Subcutaneous adipose tissue (tissue), 4 donors: ENCODE measurements at places on chromosomes 2 and 18. TPM values are rescaled to one million over a fixed set of nuclear protein-coding genes. Genes with fewer than 3 reads are reported as not detected.

CD8B2 gene
- not detected for total RNA-seq

FRZB gene
- total RNA-seq: 8.1 TPM

EGR4 gene
- total RNA-seq: not detected

ZSWIM2 gene
- not detected for total RNA-seq

TRIM43 gene
- total RNA-seq: not detected

TMEM200C gene
- total RNA-seq: not detected

HOXD8 gene
- 24.5 TPM for total RNA-seq

SIX3 gene
- total RNA-seq: not detected

ICA1L gene
- total RNA-seq: 10.3 TPM

ALPI gene
- total RNA-seq: not detected

CAB39 gene
- total RNA-seq: 93.8 TPM

SAG gene
- total RNA-seq: not detected

KYNU gene
- total RNA-seq: 38.9 TPM

MAL gene
- not detected for total RNA-seq

PSMA8 gene
- total RNA-seq: not detected

TEKT4 gene
- not detected for total RNA-seq

CRIM1 gene
- 269 TPM for total RNA-seq

ALK gene
- total RNA-seq: 2.3 TPM

SERPINB10 gene
- not detected for total RNA-seq

MLPH gene
- total RNA-seq: 16.1 TPM

RESP18 gene
- total RNA-seq: not detected

CAVIN2 gene
- 83.5 TPM for total RNA-seq

NEU2 gene
- total RNA-seq: not detected

SLC5A7 gene
- total RNA-seq: not detected

CKAP2L gene
- total RNA-seq: 1.5 TPM

SRD5A2 gene
- not detected for total RNA-seq

COL4A3 gene
- 0.19 TPM for total RNA-seq

GPBAR1 gene
- 28.1 TPM for total RNA-seq

SCTR gene
- not detected for total RNA-seq

ERICH2 gene
- total RNA-seq: not detected

CDH7 gene
- total RNA-seq: not detected

HAAO gene
- 4.1 TPM for total RNA-seq

SKOR2 gene
- not detected for total RNA-seq

ALLC gene
- total RNA-seq: not detected

PROKR1 gene
- total RNA-seq: under 0.01 TPM

ACVR2A gene
- 32.4 TPM for total RNA-seq

ITPRIPL1 gene
- total RNA-seq: 1.3 TPM

MC2R gene
- total RNA-seq: not detected

CD8A gene
- 1.3 TPM for total RNA-seq

CPS1 gene
- total RNA-seq: 6.6 TPM

IL1F10 gene
- not detected for total RNA-seq

ABCB11 gene
- total RNA-seq: 4.6 TPM

LRP1B gene
- 50.2 TPM for total RNA-seq

DOK6 gene
- total RNA-seq: 0.34 TPM

LANCL1 gene
- 37.2 TPM for total RNA-seq

SCN2A gene
- total RNA-seq: 0.22 TPM

LMAN2L gene
- total RNA-seq: 16.5 TPM

ZNF236 gene
- 13.9 TPM for total RNA-seq

LRRC30 gene
- total RNA-seq: not detected

CXCR1 gene
- not detected for total RNA-seq

ATL2 gene
- 57.5 TPM for total RNA-seq
